ENCODE measurements at places on chromosomes 4 and X.

DNA sequence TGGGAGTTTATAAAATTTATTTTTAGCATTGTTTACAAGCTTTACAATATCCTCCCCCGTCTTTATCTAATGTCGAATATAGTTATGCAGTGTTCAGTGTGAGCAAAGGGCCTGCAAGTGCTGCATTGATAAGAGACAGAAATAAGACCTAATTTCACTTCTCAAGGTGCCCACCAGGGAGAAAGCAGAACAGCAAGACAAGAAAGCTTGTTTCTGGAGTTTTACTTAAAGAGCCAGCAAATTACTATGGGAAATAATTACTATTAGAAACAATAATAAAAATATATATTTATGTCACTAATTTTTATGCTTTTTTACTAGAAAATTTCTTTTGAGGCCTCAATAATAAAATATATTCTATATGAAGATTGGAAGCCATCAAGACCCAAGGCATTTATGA lies 2677.7 kb downstream of the ARAP2 start:
- DNase-seq, result no peak

DNA sequence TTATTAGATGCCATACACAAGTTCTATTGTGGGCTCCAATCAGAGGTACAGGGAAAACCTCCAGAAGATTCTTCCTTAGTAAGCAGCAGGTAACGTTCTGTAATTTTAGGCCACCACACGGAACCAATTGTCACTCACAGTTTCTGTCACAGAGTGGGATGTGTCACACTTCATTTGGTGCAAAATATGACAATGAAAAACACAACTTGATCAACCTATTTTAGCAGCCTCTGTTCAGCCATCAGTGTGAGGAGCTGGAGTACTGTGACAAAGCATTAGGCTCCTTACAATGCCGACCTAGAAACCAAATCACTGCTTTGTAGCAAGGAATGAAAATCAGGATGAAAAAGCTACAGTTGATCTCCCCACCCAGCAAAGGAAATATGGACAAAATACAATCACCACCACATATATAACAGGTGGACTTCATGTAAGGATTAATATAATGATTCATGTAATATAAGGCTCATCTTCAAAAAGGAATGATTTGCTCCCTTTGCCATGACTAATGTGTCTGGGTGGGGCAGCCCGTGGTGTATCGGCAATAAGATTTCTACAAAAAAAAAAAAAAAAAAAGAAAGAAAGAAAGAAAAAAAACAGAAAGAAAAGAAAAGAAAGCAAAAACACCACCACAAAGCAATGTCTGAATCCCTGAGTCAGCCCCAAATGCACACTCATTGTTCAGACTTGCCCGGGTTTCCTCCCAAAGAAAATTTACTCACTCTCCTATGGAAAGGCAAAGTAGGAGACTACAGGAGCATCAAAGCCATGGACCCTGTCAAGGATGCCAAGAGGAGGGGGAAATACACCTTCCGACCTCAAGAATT lies 36.0 kb downstream of the SLC9A7 start:
- no peak for DNase-seq

GRCh38 chrX:33178690-33179089 lies 32.7 kb downstream of the DMD start:
- no peak for DNase-seq

GRCh38 chrX:50877310-50877709 lies 33.2 kb upstream of the BMP15 start:
- peak; percentile 5 for DNase-seq

DNA sequence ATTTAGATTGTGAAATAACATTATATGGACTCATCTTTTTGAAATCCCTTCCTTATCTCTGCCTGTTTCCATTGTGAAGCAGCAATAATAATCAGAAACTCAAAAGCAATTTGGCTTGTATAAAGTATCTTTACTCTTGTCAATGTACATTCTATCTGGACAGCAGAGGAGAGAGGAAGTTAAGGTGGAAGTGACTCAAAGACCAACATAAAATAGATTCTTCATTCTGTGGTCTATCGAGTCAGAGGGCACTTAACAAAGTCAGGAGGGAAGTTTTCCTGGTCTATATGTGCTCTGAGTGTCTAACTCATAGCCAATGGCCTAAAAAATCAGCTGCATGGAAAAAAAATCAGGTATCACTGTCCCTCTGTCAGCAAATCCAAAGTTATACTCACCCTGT lies 155.5 kb downstream of the EMCN start:
- no peak for DNase-seq

- no peak for DNase-seq
These were observed 69.3 kb upstream of the HMX1 start for GRCh38 chr4:8940792-8941491.

GRCh38 chrX:16311671-16312070 lies 144.4 kb downstream of the MAGEB17 start:
- DNase-seq, result no peak

- no peak for DNase-seq
These were observed 5.2 kb downstream of the MAEA start for GRCh38 chr4:1294891-1295290.

DNA sequence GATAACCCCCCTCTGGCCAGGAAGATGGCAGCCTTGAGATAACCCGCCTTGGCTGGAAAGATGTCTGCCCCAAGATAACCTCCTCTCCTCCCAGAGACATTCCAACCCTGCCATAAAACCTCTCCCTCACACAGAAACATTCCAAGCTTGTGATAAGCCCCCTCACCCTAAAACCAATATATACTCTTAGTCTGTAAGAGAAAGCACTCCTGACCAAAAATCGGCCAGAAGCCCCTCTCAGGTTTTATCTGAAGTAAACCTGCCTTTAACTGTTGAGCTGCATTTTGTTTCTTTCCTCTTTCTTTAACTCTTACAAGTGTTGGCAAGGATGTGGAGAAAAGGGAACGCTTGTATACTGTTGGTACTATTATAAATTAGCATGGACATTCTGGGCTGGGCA lies 8.5 kb downstream of the ERCC6L start:
- DNase-seq, result no peak

GRCh38 chr4:8321771-8322170 lies 52.2 kb downstream of the HTRA3 start:
- no peak for DNase-seq

- no peak for DNase-seq
These were observed 4.3 kb downstream of the FAM3A start for GRCh38 chrX:154511761-154512160.

DNA sequence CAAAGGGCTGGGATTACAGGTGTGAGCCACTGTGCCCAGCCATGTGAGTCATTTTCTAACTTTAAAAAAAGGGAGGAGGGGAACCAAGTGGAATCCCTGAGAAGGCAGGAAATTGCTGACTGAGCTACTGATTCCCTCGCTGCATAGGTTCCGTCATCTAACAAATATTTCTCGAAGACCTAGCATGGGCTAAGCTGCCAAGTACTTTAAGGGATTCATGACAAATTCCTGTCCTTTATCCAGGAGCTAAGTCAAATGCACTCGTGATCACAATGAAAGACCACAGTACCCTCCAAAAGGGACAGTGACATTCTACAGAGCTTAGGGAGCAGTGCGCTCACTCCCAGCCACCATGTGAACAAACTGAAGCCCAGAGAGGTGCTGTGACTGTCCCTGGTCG lies 33.2 kb upstream of the MAN2B2 start:
- no peak for DNase-seq

DNA sequence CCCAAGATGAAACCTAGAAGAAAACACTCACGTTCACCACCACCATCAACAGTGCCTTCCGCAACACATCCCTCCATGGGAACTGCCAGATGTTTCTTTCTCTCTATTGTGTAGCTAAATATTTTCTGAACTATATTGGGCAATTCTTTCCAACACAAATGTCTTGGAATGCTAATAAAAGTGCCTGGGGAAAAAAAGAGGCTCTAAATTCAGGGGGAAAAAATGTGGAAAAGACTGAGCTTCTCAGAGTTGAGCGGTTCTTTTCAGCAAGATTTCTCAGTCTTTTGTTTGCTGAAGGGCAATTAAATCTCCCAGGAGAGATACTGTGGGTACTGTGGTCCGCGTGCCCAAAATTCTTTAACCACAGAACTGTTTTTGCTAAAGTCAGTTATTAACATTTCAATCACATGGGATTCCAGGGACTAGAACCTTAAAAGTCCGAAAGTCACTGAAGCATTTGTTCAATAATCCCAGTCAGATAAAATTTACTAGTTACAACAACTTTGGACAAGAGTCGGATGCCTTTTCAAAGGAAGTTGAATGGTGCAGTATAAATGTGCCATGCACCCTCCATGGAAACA lies 51.9 kb upstream of the DHRSX start:
- DNase-seq, result peak; percentile 77

- DNase-seq, result no peak
These were observed 3.5 kb downstream of the SPINK2 start for GRCh38 chr4:56817840-56818491.

GRCh38 chr4:99300934-99301333 lies 10.1 kb upstream of the ADH1A start:
- DNase-seq, result peak; percentile 88

DNA sequence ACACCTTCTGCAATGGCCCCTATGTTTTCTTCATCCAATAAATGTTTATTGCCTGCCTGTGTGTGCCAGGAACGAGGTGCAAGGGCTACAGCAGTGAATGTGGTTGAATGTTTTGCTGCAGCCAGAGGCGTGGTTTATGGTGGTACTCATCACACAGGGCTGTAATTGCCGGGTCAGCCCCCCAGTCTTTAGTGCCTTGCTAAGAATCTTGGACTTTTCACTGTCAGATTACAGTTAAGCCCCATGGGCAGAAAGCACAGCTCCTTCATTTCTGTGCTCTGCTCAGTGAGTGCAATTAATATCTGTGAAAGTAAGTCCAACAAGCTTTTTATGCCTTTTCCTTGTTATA lies 67.8 kb downstream of the TAPT1 start:
- DNase-seq, result no peak

GRCh38 chrX:154440623-154441357 lies 3.2 kb upstream of the FAM50A start:
- no peak for DNase-seq

DNA sequence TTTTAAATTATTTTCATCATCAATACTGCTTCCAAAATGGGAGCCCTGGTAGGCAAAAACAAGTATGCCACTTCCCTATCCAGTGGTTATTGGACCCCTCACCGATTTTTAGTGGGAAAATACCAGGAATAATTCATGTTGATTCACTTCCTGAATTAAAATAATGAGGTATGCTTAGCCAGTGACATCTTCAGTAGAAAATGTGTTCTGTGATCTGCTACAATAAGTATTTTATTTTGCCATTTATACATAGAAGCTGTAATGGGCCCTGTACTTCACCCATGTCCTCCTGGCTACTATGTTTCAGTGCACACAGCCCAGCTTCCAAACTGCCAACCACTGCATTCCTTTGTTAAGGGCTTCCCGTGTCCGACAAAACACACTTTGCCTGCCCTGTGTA lies 41.0 kb upstream of the KLHL34 start:
- DNase-seq, result no peak

GRCh38 chr4:119014658-119015057 lies 121.0 kb upstream of the MYOZ2 start:
- DNase-seq, result no peak

DNA sequence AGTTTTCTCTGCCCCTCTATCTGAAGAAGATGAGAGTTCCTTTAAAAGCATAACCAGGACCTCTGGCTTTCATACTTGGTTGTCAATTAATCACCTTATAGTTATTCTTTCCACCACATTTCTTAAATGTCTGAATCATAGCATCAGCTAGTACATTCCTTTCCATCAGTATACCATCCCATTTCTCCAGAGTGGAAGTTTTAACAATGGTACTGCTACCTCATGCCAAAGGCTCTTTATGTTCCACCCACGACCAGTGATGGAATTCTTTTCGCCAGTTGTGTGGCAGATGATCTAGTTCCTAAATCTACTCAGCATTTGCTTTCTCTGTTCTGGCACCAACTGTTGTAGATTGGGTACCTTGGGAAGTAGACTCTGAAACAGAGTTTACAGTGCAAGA lies 379.8 kb downstream of the ZNF674 start:
- DNase-seq, result peak; percentile 31

- no peak for DNase-seq
These were observed 221.7 kb downstream of the RBMX2 start for GRCh38 chrX:130623518-130623917.
